Kasumi-1 (cell line): ENCODE measurements at places on chromosomes 11 and 22.

- peak; percentile 76 for DNase-seq
These were observed 14.3 kb downstream of the ATP5MG start for GRCh38 chr11:118415739-118416068.

DNA sequence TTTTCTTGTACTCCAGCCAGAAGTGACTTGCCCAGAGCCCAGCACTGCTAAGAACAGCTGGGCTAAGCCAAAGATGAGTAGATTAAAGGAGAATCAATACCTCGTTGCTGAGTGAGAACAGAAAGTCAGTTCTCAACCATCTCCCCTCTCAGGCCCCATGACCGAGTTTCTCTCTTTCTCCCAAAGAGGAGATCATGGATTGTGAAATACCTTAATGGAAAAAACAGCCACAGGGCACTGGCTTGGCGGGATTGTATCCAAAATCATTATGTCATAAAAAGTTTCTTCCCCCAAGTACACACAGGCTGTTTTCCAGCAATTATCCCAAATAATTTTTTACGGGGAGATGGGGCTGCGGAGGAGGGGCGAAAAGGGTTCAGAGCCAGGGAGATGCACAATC lies 111.8 kb upstream of the TMEM45B start:
- no peak for DNase-seq

DNA sequence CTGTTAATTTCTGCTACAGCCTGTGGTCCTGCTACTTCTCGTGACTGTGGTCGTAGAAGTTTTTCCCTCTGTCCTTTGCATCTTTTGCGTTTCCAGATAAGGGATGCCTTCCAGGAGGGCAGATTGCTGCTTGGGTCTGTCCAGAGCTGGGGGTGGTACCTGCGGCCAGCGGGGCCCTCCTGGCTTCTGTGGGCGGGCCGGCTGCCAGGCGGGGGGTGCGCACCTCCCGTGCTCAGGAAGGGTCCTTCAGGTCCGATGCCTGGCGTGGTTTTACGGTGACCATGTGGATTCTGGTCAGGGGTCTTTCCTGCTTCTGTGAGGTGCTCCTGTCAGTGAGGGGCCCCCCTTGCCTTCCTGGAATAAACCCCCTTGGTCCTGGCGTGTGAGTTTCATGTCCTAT lies 84.8 kb downstream of the KCNQ1 start:
- no peak for DNase-seq

- no peak for DNase-seq
These were observed 53.1 kb downstream of the WNT7B start for GRCh38 chr22:45923835-45924234.

DNA sequence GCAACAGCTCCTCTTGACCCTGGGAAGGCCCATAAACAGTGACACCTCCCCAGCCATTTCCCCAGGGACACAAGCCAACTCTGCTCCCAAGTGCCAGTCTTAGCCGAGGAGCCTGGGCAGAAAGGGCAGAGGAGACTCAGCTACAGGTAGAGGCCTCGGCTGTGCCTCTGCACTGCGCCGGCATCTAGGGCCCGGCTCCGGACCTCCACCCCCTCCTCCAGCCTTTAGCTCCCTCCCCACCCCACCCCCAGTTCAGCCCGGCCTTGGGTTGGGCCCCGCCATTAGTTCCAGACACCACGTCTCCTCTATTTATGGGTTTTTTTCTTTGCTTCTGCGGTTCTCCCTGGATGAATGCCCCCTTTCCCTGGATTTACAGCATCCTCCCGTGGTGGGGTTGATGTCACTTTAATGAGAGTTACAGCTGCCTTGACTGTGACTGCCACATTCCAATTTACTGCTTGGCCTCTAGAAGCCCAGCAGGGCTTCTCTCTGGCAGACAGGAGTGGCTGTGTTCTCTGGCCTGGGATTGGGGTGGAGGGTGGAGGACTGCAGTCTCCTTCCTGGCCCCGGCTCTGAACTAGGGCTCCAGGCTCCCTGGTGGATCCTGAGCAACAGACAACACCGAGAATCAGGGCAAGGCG lies 13.5 kb upstream of the OAF start:
- no peak for DNase-seq

DNA sequence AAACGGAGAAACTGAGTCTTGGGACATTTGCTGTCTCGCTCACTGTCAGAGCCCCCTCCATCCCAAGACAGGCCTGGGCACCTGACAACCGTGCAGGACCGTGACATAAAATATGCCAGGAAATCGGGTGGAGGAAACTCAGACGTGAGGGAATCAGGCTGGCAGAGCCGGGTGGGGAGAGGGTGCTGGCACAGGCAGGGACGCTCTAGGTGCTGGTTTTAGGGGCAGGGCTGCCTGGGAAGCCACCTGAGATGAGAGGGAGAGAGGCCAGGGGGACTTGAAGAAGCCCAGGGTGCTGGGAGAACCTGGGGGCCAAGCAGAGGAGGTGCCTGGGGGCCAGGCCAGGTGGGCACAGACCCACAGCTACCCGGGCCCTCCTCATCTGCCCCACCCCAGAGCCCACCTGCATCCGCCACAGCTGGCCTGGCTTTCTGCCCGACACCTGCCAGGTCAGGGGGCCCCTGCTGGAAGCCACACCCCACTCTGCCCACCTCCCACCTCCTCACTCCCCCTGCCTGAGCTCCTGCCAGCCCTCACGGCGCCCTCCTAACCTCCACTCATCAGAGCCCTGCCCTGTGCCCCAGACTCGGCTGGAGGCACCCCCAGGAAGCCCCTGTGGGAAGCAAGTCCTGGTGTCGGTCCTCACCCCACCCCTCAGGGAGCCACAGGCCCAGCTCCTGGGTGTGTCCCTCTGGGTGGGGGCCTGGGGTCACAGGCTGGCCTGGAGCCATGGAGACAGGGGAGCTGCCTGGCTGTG lies 27.3 kb upstream of the MUC5AC start:
- DNase-seq: no peak

DNA sequence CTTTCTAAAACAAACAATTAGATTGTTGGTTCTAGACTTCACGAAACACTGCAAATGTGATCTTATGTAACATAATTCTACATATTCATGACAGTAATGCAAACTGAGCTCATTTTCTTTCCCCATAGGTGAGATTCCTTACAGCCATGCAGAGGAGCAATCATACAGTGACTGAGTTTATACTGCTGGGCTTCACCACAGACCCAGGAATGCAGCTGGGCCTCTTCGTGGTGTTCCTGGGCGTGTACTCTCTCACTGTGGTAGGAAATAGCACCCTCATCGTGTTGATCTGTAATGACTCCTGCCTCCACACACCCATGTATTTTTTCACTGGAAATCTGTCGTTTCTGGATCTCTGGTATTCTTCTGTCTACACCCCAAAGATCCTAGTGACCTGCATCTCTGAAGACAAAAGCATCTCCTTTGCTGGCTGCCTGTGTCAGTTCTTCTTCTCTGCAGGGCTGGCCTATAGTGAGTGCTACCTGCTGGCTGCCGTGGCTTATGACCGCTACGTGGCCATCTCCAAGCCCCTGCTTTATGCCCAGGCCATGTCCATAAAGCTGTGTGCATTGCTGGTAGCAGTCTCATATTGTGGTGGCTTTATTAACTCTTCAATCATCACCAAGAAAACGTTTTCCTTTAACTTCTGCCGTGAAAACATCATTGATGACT lies 1.5 kb downstream of the OR9G1 start:
- DNase-seq: peak; percentile 32

GRCh38 chr22:44773082-44773481 lies 20.7 kb downstream of the ARHGAP8 start:
- no peak for DNase-seq

GRCh38 chr11:122900587-122901202 lies 18.1 kb downstream of the JHY start:
- no peak for DNase-seq

DNA sequence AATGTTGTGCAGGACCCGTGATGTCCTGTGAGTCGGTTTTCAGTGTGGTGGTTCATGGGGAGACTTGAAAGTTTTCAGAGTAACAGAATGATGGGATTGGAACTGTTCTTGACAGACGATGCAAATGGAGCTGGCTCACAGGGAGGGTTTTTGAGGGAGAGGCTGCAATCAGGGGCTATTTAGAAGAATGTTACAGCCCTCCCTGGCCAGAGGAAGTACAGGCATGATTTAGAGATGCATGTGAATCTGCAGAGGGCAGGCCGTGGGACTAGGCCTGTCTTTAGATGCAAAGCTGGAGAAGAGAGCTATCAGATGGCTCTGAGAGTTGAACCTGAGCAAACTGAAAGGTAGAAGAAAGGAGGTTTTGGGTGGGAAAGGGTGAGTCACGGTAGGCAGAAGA lies 74.6 kb upstream of the YWHAH start:
- DNase-seq: no peak

DNA sequence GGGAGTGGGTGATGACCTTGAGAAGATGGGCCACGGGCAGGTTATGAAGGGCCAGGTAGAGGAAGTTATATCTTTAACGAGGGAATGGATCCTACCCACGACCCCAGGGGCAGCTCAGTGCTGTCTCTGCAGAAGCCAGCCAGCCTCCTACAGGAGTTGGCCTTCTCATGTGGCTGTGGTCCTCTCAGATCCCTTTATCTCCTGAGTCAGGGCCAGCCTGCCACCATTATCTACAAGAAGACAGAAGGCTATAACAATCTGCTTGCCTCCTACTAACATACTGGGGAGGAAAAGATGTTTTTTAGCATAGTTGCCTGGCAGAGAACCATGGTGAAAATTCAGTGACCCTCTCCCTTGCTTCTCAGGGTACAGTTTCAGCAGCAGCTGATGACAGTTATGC lies 7.0 kb upstream of the YWHAH start:
- DNase-seq: no peak

GRCh38 chr11:45097721-45098493 lies 48.5 kb upstream of the PRDM11 start:
- peak; percentile 68 for DNase-seq

- DNase-seq: peak; percentile 7
These were observed at the start of gene OSBPL5 for GRCh38 chr11:3165152-3165705. Gene OSBPL5 (minus strand): TSS chr11:3165310. CDS start chr11:3129148, 36,162 bp downstream.

- DNase-seq: no peak
These were observed 47.8 kb upstream of the SERPIND1 start for GRCh38 chr22:20725987-20726558.

GRCh38 chr11:78045851-78046485 lies 17.7 kb upstream of the THRSP start:
- DNase-seq: peak; percentile 21

DNA sequence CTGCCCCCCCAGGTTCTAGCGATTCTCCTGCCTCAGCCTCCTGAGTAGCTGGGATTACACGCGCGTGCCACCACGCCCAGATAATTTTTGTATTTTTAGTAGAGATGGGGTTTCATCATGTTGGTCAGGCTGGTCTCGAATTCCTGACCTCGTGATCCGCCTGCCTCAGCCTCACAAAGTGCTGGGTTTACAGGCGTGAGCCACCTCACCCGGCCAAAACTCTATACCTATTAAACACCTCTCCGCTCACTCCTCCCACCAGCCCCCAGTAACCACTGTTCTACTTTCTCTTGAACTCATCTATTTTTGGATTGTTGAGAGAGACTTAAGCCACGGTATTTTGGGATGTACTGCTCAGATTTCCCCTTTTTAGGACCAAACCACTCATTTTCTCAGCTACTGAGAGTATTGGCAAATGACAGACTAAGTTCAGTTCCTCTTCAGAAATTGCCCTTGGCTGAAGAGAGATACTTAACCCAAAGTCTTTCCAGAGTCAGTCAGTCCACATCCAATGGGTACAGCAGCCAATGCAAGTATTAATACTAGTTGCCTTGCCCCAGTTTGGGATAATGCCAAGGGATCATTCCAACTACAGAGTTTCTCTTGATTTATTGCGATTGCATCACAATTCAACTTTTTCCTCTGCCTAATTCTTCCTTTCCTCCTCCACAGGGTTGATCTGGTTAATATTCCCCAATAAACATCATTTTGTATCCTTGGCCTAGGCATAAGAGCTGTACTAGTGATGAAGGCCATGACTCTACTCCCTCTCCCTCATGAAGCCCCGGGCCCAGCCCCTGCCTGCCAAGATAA lies 36.8 kb upstream of the CSTF3 start:
- DNase-seq: peak; percentile 58

GRCh38 chr22:32692371-32692770 lies 109.1 kb upstream of the TIMP3 start:
- no peak for DNase-seq

DNA sequence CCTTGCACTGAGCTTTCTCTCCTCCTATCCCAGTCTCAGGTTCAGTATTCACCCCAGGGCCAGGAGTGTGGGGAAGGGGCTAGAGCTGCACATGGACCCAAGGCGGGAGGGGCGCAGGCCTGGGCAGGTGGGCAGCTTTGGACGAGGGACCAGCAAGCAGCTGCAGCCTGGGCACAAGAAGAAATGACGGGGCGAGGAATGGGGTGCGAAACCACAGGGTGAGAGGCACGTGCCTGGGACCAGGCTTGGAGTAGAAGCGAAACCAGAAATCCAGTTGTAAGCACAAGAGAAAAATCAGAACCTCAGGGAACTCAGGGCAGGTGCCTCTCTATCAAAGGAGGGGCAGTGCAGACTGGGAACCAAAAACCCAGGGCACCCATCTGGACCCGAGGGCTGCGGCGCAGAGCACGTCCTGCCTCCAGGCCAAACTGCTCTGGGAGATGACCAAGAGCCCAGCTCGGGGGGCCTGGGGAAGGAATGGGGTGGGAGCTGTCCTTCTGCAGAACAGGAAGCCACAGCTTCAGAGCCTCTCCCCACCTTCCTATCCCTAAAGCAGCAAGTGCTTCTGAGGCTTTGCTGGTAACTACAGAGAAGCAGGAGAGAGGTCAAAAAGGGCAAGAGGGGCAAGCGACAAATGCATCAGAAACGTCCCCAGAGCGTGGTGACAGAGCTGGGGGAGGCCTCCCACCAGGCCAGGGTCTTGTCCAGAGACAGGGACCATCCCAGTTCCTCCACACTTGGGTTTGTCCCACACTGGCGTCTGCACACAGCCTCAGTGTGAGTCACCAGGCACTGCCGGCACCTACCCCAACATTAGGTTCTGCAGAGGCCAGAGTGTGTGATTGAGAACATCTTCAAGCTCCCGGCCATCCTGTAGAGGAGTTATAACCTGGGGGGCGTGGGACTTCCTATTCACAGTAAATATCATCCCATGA lies 18.3 kb upstream of the TMPRSS4 start:
- no peak for DNase-seq

DNA sequence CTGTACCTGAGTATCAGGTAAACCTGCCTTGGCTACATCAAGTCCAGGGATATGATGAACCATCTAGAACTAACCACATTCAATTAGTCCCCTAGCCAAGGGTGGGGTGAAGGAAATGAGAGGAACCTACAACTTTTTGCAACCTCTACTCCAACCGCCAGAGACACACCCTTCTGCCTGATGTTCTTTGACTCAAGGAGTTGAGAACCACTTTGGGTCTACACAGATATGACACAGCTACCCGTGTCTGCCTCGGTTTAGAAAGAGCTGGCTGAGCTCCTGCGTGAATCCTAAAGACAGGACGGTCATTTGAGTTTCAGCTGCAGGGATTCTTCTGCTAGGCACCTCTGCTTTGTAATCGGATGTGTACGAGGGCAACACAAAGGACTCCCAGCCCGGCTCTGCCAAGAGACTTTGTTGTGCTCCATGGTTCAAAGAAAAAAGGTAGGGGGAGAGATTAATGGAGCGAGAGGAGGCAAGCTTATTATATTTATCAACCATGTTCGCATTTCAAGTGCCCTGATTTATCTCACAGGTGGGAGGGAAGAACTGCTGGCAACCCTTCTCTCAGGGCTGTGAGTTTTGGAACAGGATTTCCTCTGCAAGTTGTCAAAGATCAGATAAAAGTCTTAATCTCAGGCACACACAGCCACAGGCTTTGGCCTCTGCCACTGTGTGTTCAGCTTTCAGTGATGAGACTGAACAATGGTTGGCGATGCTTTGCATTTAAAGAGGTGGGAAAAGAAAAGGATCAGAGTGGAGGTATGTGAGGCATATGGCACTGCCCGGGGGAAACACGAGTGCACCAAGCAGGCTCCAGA lies 35.1 kb downstream of the FLI1 start:
- no peak for DNase-seq
